ENCODE measurements at places on chromosomes 1 and 21.

DNA sequence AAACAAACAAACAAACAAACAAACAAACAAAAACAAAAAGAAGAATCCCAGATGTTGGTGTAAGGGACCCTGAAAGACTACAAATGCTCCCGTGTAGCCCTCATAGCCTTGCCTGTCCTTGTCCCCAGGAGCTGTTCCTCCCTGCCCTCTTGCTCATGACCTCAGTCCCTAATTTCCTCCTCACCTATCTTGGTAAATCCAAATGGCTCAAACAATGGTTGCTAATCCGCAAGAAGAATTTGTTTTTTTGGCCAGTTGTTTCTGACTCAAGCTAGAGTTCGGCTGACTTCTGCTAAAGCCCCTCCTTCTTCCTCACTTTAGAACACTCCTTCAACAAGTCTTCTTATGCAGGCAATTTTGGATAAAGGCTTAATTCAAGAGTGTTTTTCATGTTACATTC, 15.6 kb downstream of the LCA5L start:
- DNase-seq, result no peak

- no peak for DNase-seq
These were observed 143.8 kb downstream of the RPS6KC1 start for GRCh38 chr1:213194855-213195254.

DNA sequence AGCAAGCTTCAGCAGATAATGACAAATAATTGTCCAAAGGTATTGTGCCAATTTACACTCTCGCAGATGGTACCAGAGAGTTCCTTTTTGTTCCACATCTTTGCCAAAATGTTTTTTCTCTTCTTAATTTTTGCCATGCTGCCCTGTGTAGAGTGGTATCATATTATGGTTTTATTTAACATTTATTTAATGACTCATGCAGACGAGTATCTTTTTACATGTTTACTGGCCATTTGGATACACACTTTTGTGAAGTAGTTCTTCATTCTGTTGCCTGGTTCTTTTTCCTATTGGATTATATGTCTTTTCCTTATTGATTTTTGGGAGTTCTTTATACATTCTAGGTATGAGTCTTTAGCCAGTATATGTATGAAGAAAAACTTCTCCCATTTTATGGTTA, 151.1 kb downstream of the PCNX2 start:
- DNase-seq, result no peak

- no peak for DNase-seq
These were observed 495 bp downstream of the SYNC start for GRCh38 chr1:32701951-32702598.

DNA sequence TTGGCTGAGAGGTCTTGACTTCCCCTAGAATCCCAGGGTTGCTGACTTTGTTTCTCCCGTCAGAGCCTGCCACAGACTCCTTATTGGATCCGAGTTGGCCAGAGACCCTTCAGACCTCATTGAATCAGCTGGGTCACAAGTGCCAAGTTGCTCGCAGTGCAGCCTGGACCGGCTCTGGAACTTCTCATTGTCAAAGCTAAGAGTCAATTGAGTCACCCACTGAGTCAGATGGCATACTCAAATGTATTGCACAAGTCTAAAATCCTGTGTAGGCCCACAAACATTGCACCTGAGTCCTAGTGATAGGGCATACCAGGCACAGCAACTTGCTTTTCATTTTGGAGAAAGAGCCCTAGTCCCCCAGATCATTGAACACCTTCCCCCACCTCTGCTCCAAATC, 20.4 kb upstream of the SCAF4 start:
- no peak for DNase-seq

- DNase-seq, result no peak
These were observed 11.8 kb upstream of the OTUD7B start for GRCh38 chr1:150022357-150022756.

- no peak for DNase-seq
These were observed 29.4 kb upstream of the UMODL1 start for GRCh38 chr21:42041711-42042110.

- no peak for DNase-seq
These were observed 44.6 kb upstream of the BCL9 start for GRCh38 chr1:147496571-147497210.

DNA sequence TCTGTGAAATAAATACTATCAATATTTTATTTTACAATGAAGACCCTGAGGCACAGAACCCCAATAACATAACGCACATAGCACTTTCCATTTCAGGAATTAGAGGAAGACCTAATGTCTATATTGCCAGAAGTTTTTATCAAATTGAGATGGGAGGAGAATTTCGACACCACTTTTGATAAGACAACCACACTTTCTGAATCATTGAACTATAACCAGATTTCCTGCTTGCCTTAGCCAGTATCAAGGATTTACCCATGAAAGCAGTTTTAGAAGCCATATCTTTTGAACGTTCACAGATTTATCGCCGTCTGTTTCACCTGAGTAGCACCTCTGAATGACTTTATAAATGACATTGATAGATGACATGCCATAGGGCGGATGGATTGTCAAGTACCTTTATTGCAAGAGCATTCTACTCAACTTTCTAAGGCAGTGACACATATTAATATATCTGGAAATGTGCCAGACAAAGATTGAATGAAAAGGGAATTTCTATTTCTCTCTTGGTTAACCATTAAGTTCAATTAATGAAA, 768.4 kb downstream of the LTN1 start:
- DNase-seq, result no peak

- no peak for DNase-seq
These were observed 211.4 kb upstream of the NRIP1 start for GRCh38 chr21:15276243-15276642.

DNA sequence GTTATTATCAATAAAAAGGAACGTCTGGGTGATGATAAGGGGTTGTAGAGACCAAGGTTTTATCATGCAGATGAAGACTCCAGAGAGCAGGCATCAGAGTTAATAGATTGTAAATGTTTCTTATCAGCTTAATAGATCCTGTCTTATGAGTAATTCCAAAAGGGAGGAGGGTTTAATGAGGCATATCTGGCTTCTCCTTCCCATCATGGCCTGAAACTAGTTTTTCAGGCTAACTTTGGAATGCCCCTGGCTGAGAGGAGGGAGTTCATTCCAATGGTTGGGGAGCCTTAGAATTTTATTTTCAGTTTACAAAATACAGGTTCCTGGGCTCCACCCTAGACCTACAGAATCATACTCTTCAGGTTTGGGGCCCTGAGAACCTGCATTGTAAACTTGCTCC, 13.5 kb downstream of the PLA2G2D start:
- DNase-seq, result no peak

DNA sequence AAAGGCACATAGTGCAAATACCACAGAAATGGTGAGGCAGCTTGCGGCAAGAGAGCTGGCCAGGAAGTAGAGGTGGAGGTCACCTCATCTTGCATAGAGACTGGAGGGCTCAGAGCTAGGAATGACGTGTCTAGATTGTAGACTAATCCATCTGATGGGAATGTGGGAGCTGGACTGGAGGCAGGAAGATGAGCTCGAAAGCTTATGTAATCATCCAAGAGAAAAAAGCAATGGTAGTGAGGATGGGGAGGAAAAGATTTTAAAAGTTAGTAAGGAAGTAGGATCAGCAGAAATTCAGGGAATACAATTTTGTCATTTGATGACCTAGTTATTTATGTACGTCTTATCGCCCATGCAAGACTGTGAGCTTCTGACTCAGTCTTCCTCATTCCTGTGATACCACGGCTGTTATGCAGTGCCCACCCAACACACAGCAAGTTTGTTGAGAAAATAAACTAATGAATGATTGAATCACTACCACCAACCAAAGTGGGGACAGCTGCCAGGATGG, 123.9 kb downstream of the RRAGC start:
- no peak for DNase-seq

DNA sequence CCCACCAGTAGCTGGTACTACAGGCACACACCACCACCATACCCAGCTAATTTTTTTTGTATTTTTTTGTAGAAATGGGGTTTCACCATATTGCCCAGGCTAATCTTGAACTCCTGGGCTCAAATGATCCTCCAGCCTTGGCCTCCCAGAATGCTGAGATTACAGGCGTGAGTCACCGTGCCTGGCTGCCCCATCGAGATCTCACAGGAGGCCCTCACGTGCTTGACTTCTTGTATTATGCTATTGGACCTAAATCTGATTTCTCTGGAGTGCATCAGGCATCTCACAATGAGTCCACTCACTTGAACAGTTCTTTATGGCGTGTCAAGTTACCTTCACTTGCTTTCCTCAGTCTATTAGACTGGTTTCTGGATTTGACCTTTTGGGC, 9.3 kb upstream of the RSRP1 start:
- DNase-seq, result no peak

DNA sequence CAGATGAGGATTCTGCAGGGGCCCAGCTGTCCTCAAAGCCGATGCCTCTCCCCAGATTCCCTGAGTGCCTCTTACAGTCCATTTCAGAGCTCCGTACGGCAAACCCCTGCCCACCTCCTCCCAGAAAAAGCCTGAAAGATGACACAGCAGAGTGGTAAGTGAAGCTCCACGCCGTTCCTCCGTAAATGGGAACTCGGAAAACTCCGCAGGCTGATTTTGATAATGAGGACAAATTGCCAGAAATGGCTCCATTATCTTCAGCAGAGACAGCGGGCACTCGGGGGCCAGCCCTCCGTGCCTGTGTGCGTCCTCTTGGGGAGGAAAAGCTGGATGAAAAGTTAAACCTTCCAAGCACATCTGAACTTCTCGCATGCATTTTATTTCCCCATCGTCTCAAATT, 81.1 kb downstream of the NPHP4 start:
- no peak for DNase-seq

DNA sequence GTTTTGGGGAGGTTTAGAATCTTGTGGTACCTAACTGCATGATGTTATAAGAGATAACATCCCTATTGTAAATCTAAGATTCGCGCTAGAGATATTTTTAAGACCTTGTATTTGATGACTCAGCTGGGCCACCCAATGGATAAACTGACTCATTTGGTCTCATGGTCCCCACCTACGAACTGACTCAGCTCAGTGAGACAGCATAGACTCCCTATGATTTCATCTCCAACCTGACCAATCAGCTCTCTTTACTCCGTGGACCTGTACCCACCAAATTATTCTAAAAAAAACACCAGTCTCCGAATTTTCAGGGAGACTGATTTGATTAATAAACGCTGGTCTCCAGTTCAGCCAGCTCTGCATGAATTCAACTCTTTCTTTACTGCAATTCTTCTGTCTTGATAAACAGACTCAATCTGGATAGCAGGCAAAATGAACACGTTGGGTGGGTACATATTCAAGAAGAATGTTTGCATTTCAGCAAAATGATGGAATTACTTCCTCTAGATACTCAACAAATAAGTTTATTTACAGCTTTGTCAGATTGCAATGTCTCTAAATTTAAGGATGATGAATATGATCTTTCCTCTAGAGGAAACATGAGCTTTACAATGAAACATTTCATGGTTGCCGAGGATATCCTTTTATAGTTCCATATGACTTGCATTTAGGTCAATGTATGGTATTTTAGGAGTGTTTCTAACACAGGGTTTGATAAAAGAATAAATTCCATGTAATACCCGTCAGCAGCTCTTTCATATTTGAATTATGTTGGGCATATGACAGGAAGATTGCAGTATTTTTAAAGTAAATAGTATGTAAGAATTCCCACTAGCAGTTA, 516.6 kb upstream of the RGS18 start:
- DNase-seq, result no peak

- DNase-seq, result no peak
These were observed 5.4 kb upstream of the SLC45A1 start for GRCh38 chr1:8312235-8313218.

- DNase-seq, result no peak
These were observed 155.2 kb downstream of the DMRTA2 start for GRCh38 chr1:50268049-50268448.

- DNase-seq, result no peak
These were observed 31.3 kb upstream of the JUN start for GRCh38 chr1:58815069-58815685.

DNA sequence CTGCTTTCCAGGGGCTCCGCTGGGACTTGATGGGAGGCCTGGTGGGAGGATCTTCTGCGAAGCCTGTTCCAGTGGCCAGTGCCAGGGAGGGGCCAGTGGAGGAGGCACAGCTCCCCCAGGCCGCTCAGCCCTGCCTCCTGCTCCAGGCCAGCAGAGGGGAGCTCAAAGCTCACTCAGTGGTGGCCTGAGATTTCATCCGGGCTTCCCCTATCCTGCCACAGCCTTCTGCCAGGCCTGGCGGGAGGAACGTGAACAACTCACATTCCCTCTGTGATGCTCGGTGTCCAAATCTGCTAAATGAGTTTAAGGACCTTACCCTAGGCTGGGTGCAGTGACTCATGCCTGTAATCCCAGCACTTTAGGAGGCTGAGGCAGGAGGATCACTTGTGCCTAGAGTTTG, 3.3 kb downstream of the CLCNKB start:
- no peak for DNase-seq

DNA sequence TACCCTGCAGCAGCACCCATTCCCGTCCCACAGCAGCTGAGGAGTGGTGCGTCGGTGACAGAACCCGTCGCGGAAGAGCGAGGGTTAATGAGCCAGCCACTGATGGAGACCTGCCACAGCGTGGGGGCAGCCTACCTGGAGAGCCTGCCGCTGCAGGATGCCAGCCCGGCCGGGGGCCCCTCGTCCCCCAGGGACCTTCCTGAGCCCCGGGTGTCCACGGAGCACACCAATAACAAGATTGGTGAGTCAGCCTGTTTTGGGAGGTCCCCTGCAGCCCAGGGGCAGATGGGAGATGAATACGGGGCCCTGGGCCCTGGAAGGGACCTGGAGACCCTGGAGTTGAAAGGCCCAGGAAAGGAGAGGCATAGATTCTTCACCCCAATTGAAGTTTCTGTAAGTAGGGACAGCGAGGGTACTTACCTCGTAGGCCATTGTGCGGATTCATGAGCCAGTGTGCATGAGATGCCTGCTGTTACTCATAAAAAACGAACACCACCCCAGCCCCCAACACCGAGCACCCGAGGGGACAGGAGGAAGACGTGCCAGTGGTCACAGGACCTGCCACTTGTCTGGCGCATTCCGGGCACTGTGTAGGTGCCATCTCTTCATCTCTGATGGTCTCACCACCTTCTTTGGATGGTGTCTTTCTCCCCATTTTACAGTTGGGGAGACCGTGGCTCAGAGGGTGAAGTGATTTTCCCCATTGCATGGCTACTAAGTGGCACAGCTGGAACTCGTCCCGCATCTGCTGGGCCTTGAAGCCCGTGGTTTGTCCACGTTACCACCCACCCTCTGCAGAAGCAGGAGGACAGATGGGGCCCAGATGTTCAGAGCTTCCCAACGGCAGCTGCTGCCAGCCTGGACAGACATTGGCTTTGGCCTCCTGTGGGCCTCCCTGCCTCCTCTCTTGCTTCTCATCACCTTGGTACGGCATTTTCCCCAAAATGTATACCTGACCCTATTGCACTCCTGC, 28.3 kb upstream of the TNFRSF1B start:
- DNase-seq, result no peak
